ENCODE measurements at places on chromosomes 7 and 10. TPM values are rescaled to one million over a fixed set of nuclear protein-coding genes. Genes with fewer than 3 reads are reported as not detected.

- DNase-seq = no peak
Measured at GRCh38 chr7:22732556-22733126, 5.6 kb downstream of the IL6 start.

DNA sequence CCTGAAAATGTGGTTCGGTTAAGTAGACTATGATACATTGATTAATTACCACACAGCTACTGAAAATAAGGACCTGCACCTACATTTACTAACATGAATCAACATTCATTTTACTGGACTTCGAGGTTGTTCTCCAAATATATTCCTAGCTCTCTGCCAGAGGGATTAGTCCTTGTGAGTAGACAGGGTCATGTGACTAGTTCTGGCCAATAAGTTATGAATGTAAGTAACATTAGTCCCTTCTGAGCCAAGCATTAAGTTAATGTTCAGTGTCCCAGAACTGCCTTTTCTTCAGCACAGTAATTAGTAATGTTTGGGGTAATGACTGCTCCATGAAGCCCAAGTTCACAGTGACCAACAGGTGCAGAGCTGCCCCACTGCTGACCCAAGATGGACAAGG, 9.2 kb downstream of the ITIH5 start:
- H3K36me3 ChIP-seq = no peaks in the 10 kb centered on the region
- no peaks in the 10 kb centered on the region for H3K4me1 ChIP-seq
- H3K27me3 ChIP-seq = peaks cover 26% of the 10 kb centered on the region
- DNase-seq = no peak
- H3K4me3 ChIP-seq = no peak overlapping the region

DNA sequence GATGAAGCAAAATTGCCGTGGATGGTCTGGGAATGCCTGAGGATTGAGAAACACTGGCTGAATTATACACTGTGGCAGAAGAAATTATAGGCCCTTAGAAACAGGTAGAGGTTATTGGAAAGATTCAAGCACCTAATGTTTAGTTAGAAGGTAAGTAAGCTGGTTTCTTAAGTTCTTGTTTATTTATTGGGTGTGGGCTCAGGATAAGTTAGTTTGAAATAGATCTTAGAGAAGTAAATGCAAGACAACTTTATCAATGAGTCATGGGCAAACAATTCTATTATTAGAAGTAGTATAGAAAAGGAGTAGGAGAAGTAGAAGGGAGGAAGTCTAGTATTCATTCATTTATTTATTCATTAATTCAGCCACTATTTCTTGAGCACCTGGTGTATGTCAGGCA, 96.5 kb downstream of the KAT6B start:
- no peak overlapping the region for H3K27ac ChIP-seq
- DNase-seq = no peak
- H3K4me3 ChIP-seq = no peak overlapping the region
- peaks cover 10% of the 10 kb centered on the region for H3K36me3 ChIP-seq

- no peak for DNase-seq
- H3K4me3 ChIP-seq = no peak overlapping the region
- H3K27me3 ChIP-seq = no peaks in the 10 kb centered on the region
- peaks cover 8% of the 10 kb centered on the region for H3K36me3 ChIP-seq
Measured at GRCh38 chr7:36475381-36475780, 85.7 kb downstream of the ANLN start.

- no peak overlapping the region for H3K4me3 ChIP-seq
- peaks cover 30% of the 10 kb centered on the region for H3K4me1 ChIP-seq
- no peaks in the 10 kb centered on the region for H3K36me3 ChIP-seq
- DNase-seq = no peak
- peaks cover 9% of the 10 kb centered on the region for H3K27me3 ChIP-seq
- H3K27ac ChIP-seq = no peak overlapping the region
Measured at GRCh38 chr10:84291384-84291783, 37.0 kb upstream of the CCSER2 start.

DNA sequence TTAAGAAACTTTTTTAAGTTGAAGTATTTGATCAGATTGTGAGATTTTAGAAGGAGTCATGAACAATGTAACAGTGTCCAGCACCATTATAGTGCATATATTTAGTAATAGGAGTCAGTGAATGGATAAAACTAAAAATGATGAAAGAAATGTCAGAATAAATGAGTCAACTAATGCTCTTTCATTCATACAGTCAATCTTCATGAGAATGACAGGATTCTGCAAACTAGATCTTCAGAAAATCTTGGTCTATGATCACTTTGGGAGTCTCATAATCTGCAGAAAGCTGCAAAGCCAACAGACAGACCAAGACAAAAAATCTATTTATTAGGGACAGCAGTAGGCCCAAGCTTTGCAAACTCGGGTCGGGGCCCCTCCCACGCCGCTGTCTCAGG, 710 bp downstream of the RNLS start:
- H3K4me1 ChIP-seq = peaks cover 8% of the 10 kb centered on the region
- peak overlapping the region; percentile 1 for H3K27ac ChIP-seq
- peaks cover 3% of the 10 kb centered on the region for H3K27me3 ChIP-seq
- H3K36me3 ChIP-seq = peaks cover 3% of the 10 kb centered on the region
- peak overlapping the region; percentile 90 for H3K4me3 ChIP-seq

DNA sequence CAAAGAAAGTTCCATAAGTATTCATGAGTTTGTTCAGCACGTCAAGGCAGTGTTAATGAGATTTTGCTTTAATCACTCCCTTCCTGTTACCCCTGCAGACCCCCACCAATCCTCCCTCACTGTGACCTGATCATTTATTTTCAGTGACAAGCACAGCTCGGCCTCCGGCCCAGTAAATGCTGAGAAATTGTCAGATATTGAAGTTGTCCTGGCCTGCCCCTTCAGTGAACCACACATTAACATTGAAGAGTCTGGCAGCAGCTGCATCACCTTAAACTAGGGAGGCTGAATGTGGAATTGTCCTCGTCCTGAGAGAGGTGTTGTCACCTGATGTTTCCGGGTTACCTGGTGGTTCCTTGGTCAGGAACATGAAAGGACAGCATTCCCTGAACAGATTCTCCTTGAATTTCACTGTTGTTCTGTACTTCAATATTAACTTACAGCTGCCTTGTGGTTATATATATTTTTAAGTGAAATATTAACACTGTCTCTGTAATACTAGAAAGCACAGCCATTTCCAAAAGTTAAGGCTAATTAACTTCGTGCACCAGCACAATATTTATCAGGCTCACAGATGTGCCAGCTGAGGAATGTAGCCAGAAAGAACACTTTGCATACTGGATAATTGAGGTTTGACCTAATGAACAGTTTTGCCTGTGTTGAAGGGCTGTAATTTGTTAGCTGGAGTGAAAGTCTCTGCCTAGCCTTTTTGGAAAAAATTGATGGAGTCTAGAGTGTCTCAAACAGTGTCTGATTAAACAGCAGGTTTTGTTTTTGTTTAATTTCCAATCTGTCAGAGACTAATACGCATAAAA, 265.3 kb downstream of the HDAC9 start:
- H3K36me3 ChIP-seq = no peaks in the 10 kb centered on the region
- no peak overlapping the region for H3K4me3 ChIP-seq
- H3K4me1 ChIP-seq = no peaks in the 10 kb centered on the region

DNA sequence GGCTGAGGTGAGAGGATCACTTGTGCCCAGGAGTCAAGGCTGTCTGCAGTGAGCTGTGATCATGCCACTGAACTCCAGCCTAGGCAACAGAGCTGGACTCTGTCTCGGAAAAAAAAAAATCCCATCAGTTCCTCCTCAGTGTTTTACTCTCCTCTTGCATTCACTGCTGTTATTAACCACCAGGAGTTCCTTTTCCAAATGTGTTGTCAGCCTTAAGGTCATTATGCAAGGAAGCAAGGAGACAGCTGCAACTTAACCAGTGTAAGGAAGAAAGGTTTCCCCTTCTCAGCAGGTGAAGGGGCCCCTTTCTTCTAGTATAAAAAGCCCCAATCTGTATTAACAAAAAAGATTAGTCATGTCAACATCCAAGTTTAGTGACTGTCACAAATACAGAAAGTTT, 86.6 kb upstream of the LEP start:
- DNase-seq = no peak
- no peaks in the 10 kb centered on the region for H3K36me3 ChIP-seq
- H3K4me1 ChIP-seq = peaks cover 2% of the 10 kb centered on the region
- H3K27me3 ChIP-seq = peaks cover 22% of the 10 kb centered on the region

DNA sequence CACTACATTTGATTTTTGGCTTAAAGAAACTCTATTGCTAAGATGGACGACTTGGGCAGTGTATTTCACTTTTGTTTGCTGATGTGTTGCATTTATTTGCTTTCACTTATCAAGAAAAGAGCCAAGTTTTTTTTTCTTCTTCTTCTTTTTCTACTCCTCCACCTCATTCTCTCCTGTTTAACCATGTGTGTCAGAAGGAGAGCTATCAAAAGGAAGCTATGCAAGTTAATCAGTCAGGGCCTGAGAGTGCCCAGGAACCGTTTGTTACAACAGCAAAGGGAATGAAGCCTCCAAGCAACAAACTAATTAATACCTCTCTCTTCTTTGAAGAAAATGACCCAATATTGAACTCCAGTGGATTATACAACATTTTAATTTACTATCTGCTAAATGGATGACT, 299.3 kb downstream of the GRM8 start:
- H3K36me3 ChIP-seq = no peaks in the 10 kb centered on the region
- no peak overlapping the region for H3K4me3 ChIP-seq
- H3K27ac ChIP-seq = no peak overlapping the region
- H3K27me3 ChIP-seq = peaks cover 5% of the 10 kb centered on the region
- no peak for DNase-seq

DNA sequence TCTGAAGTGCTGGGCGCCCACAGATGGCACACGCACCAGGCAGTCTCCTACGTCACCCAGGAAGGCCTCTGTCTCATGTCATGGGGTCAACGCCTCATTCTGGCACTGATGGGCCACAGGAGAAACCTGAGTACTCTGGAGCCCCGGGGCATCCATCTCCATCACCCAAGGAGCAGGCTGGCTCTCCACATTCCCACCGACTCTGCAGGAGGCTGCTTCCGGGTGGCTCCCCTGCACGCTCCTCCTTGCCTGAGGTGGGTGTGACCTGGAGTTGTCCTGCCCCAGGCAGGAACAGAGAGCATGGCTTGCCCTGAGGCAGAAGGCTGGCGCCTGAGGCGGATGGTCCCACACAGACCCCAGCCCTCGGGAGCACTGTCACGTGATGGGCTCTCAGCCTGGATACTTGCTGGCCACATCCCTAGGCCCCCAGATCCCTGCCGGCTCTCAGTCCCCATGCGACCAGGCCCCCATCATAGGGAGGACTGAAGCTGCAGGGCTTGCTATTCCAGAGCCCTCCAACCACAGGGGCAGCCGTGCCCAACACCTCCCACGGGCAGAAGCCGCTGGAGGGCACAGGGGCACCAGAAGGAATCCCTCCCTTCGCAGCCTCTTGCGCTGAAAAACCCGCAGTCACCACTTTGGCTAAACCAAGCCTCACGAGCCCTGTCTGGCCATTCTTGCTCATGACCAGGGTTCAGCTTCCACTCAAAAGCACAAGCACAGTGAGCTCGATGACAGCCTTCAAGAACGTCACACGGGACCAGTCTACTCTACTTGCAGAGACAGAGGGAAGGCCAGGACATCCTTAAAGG, 80.7 kb downstream of the MAD1L1 start:
- H3K4me1 ChIP-seq = no peaks in the 10 kb centered on the region
- no peak overlapping the region for H3K27ac ChIP-seq
- H3K36me3 ChIP-seq = no peaks in the 10 kb centered on the region

GRCh38 chr7:44580945-44581878, 819 bp downstream of the TMED4 start:
- peak overlapping the region; percentile 95 for H3K27ac ChIP-seq
- H3K4me3 ChIP-seq = peak overlapping the region; percentile 93
- H3K36me3 ChIP-seq = peaks cover 23% of the 10 kb centered on the region
- H3K27me3 ChIP-seq = peaks cover 7% of the 10 kb centered on the region
- H3K4me1 ChIP-seq = peaks cover 23% of the 10 kb centered on the region
- DNase-seq = peak; percentile 71

DNA sequence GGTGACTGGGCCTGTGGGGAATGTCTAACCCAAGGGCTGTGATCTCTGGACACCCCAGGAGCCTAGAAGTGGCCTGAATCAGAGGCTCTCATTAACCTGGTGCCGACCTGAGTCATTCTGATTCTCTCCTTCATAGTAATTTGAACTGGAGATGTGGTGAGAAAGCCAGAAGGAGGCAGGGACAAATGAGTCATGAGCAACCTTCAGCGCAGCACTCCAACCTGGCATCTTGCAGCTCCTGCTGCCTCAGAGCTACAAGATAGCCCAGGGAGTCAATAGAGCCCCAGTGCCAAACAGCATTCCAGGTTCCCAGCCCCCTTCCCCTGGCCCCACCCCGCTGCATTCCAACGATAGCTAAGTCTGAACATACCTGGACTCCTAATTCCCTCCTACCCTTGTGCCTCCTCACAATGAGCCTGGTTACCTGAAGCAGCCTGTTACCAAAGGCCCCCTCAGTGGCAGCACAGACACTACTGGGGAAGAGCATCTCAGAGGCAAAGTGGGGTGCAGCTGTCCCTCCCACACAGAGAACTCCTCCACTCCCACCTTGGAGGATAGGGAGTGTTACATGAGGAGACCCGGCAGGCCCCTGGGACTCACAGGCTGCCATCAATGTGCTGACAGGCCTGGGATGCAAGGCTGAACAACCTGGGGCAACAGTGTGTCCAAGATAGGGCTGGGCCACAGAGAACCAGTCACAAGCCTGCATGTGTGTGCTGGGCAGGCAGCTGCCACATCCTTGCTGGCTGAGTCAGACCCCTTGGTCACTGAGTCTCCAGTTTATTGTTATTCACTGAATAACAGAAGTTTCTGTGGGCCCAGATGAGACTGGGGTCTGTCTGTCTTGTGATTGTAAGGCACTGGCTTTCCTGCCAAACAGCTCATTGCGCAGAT, 76.8 kb upstream of the LEP start:
- H3K27me3 ChIP-seq = peaks cover 77% of the 10 kb centered on the region
- no peak for DNase-seq
- peaks cover 6% of the 10 kb centered on the region for H3K4me1 ChIP-seq
- no peaks in the 10 kb centered on the region for H3K36me3 ChIP-seq
- no peak overlapping the region for H3K4me3 ChIP-seq
- no peak overlapping the region for H3K27ac ChIP-seq

DNA sequence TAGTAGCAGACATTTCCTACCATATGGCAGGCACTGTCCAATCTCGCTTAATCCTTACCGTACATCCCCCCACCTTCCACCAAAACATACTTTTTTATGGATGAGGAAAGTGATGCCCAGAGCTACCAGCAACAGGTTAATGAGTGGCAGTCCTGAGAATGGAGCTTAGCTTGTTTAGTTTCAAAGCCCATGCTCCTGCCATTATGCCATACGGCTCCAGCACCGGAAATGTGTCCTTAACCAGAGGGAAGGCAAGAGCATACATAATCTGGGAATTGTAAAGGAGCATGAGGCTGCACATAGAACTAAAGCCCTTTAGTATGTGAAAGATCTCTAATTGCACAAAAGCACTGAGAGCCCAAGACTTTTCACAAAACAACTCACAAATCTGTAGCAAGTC, 155.9 kb upstream of the PHYHIPL start:
- H3K27ac ChIP-seq = no peak overlapping the region
- no peaks in the 10 kb centered on the region for H3K4me1 ChIP-seq
- no peaks in the 10 kb centered on the region for H3K36me3 ChIP-seq

The SLC26A3 gene
- not detected for total RNA-seq

The PNLIPRP3 gene
- total RNA-seq = not detected

The IQUB gene
- total RNA-seq = not detected

The FEZF1 gene
- not detected for total RNA-seq

The DMBT1 gene
- total RNA-seq = not detected

The NEUROG3 gene
- total RNA-seq = 0.22 TPM

The RBM20 gene
- 0.06 TPM for total RNA-seq

The IFIT2 gene
- total RNA-seq = 21.6 TPM

Measured in activated naive CD8-positive, alpha-beta T cell treated with anti-CD3 and anti-CD28 coated beads, Interleukin-2, amount 10 ng/mL, durations not matched to agents 7 days and 5 days (primary cell).